ENCODE measurements at places on chromosomes 2 and 18.

DNA sequence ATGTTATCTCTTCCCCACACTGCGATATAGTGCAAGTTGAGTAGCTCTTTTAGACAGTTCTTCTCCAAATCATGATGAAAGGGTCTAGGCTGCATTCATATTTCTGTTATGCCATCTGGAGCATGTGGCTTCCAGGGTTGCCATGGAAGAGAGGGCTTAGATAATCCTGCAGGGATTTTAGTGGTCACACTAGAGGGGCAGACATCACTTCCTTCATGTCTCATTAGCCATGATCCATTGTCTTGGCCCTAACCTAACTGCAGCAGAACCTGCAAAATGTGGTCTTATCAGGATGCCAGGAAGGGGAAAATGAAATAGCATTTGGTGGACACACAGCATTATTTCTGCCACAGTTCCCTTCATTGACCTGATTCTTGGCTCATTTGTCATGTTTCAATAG lies 83.1 kb downstream of the ADAM23 start:
- no peak for DNase-seq

DNA sequence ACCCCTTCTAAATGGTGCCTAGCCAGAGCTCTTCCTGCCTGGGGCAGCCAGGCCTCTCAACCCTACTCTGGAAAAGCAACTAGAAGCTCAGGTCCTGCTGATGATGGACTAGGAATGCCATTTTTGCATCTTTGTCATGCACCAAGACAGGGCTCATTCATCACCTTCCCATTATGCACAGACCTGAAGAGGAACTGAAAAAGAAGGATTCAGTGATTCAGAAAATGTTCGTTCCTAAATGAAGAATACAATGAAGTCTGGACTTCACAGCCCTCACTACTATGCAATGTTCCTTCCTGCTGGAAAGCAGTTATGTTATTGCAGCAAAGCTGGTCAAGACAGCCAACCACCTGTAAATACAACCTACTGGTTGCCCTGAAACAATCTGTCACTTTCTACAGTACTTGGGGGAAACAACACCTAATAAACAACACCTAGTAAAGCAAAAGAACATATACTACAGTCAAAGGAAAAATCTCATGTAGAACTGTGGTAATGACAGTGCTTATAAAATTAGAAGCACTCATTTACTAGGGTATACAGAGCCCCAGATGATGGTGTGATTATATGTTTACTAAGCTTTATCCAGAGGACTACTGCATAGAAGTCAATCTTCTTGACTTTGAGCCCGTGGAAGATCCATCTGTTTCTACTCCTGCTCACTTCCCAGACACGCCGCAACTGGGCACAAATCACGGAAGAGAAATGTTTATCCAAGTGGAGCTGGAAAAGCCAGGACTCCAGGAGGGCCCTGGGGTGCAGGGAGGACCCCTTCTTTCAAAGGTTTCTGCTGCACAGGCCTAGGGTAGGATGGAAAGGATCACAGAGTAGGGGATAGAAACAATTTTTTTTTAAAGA lies 103.1 kb upstream of the THOC1 start:
- DNase-seq = no peak

GRCh38 chr2:230909841-230910545 lies 15.0 kb downstream of the GPR55 start:
- no peak for DNase-seq

GRCh38 chr18:57915248-57915647 lies 112.1 kb upstream of the ATP8B1 start:
- no peak for DNase-seq

- no peak for DNase-seq
These were observed 364.1 kb downstream of the SETBP1 start for GRCh38 chr18:45044787-45045186.

All from GM12892 (cell line).